ENCODE measurements at places on chromosomes 2 and 18.

DNA sequence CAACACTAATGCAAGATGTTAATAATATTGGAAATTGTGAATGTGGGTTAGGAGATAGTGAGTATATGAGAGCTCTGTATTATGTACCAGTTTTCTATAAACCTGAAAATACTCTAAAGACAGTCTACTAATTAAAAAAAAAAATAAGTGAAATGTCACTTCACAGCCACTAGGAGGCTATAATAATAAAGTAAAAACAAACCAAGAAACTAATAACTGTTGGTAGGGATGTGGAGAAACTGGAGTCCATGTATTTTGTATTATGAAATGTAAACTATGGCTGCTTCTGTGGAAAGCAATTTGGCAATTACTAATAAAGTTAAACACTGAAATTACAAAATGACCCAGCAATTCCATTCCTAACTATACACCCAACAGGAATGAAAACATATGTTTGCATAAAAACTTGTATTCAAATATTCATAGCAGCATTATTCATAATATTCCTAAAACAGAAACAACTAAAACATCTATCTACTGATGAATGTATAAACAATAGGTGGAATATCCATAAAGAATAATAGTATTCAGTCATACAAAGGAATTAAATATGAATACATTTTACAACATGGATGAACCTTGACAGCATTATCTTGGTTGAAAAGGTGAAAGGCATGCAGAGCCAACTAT, 36.2 kb downstream of the CCDC178 start:
- DNase-seq = no peak

GRCh38 chr2:106062627-106063026, 131.5 kb downstream of the UXS1 start:
- DNase-seq = no peak

- no peak for DNase-seq
Observed at GRCh38 chr2:173059971-173060461, 15.6 kb upstream of the MAP3K20 start.

DNA sequence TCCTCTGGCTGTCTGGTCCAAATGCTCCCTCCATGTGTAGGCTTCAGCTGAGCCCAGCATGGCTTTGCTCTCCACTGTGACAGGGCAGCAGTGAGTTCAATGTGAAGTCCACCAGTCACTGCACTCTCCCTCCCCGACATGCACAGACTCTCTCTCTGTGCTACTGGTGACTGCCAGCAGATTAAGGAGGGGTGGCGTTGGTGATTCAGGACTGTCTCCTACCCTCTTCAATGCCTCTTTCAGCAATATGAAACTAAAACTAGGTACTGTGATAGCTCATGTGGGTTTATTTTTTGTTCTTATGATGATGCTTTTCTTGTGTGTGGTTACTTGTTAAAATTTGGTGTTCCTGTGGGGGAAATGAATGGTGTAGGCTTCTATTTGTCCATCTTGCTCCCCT, 201.0 kb upstream of the RBMS1 start:
- DNase-seq = no peak

DNA sequence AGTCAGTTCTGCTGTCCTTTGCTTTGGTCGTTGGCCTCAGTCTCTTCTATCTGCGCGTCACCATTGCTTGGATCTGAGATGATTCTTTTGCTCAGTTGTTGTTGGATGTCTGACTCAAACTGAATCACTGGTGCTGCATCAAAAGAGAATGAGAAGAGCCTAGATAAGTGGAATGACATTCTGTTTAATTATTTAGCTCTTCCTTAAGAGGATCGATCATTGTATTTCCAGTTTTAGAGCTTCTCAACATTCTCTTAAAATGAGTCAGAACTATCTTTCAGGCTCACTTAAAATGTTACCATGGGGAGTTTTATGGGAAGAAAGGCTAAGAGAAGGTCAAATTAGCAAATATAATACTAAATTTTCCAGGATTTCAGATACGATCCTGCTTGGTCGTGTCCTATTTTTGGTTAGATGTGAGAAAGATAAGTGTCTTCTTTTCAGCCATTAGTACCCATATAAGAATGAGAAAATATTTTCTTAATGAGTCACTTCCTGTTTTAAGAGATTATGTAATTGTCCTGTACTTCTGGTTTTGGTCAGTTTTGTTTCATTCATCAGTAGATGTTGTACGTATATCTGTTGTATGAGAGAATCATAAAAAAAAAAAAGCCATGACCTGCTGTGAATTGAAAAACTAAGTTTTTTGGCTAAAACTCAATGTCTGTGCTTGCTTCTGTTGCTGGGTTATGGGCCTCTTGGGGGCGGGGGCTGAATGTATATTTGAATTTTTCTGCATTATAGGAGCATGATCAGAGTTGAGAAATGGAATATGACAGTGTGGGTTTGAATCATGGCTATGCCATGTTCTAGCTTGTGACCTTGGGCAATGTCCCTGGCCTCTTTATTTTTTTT, 31.6 kb upstream of the CASP10 start:
- DNase-seq = no peak

GRCh38 chr2:44358503-44358902, 2.8 kb downstream of the PREPL start:
- peak; percentile 75 for DNase-seq

GRCh38 chr2:9114458-9114857, 92.2 kb upstream of the ASAP2 start:
- no peak for DNase-seq

DNA sequence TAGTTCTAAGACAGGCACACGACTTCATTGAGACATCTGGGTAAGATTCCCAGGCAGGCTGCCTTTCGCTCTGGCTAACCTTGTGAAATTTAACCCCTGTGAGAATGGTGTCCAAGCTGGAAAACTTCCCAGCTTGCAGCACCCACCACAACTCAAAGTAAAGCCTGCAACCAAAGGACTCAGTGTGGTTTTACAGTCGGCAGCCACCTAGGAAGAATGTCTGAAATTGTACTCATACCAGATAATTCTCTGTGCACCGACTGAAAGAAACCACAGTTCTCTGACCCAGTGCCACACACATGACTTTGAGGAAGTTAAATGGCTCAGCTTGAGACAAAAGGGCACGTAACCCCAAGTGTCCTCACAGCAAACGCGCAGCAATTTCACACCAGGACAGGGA, 125.7 kb downstream of the RBMS1 start:
- no peak for DNase-seq

GRCh38 chr2:63643486-63643885, 54.7 kb downstream of the MDH1 start:
- no peak for DNase-seq

- DNase-seq = no peak
Observed at GRCh38 chr2:19525313-19525712, 166.9 kb upstream of the OSR1 start.

DNA sequence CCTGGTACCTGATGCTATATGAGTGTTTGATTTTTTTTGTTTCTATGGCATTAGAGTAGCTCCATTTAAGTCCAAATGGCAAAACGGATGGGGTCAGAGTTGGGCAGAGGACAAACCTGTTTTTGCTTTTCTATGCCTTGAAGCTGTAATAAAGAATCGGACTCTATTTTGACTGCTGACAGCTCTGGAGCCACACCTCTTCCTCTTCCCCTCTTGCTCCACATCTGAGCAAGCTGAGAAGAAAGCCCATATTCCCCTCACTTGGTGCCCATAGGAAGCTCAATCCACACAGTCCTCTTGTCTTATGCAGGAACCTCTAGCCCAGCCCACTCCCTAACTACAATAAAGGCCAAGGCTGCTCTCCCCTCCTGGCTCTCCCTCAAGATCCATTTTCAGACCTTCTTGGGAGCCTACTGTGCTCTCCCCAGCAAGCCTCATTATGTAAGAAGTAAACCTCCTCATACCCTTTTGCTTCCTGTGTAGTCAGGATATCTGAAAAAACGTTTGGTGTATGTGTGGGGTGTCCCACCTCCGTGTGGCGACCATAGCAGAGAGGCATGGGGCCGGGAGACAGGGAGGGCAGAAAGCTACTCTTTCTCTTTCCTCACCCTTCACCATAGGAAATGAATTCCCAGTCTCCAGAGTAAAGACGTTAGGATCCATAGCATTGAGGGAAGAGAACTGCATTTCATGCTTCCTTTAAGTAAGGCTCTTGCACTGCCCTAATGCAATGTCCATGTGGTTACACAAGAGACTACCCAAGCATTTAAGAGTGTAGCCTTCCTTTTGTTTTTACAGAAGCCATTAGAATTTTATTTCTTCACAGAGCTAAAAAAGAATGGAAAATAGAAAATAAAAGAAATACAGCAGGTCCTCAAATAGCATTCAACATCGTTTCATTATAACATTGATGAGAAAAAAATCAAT, 41.9 kb upstream of the RAPGEF4 start:
- no peak for DNase-seq

GRCh38 chr2:29368659-29369040, 253.4 kb downstream of the CLIP4 start:
- no peak for DNase-seq

DNA sequence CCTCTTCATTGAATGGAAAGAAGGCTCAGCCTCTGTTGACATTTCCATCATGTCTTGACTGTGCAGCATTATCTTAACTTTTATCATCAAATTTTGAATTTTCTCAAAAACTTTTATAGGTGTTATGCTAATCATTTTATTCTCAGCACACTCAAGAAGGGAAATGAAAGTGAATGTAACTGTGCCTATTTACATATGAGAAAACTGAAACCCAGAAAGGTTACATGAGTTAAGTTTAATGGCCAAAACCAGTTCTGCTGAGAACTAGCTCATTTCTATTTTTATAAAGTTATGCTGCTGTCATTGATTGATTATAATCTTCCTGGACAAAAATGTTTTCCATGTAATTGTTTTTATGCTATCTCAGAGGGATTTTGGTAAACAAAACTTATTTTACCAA, 618.8 kb upstream of the NRXN1 start:
- no peak for DNase-seq

DNA sequence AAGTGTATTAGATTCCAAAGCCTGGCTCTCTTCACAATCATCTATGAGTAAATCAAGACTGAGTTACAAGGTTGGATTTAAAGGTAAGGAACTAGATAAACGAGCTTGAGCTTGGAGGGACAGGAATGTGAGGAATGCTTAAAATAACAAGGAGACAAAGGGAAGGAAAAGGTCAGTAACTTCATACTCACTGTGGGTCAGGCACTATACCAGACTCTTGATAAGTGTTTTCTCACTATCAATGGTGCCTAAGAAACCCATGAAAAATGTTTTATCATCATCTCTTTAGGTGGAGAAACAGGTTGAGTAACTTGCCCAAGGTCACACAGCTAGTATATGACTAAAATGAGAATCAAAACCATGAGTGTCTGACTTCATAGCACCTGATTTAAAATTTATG, 212.1 kb downstream of the CDH2 start:
- no peak for DNase-seq

DNA sequence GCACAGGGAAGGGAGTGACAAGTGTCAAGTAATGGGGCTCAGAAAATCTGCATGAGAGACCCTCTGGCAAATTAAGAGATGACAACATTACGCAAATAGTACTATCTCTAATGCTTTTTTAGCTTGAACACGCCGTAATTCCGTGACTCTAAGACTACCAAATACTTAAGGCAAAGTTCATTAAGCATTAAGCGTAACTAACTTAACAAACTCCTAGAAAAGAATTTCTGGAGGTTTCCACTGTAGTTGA, 1.2 kb downstream of the APOB start:
- DNase-seq = no peak

GRCh38 chr2:12587729-12588522, 128.8 kb upstream of the TRIB2 start:
- no peak for DNase-seq

DNA sequence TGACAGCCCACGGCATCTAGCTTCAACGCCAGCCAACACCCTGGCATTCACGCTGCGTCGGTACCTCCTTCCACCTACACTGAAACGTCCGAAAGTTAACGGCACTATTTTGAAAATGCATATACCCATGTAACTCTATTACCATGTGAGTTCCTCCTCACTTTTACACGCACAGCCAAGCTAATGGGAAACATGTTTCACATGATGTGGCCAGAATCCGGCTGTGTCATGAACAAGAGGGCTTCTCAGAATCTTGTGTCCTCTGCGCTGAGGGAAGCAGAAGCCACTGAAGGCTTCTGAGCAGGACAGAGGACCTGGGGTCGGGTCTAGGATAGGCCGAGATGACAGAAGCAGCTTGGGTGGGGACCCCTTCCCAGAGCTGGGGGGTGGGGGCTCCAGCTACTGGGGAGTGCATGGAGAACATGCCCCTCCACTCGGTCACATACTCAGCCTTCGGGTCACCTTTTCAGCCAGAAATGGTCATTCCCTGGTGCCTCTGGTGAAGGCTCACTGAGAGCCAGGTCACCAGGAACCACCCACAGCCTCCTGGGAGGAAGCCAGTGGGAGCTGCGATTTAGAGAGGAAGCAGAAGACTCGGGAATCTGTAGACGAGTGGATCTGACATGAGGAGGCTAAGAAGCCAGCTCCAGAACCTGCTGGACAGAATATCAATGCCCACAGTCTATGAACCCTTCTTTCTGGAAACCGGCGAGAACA, 41.5 kb downstream of the HDAC4 start:
- no peak for DNase-seq

- no peak for DNase-seq
Observed at GRCh38 chr2:24403832-24404212, 43.5 kb upstream of the ITSN2 start.

GRCh38 chr2:63614448-63614968, 25.7 kb downstream of the MDH1 start:
- DNase-seq = no peak

DNA sequence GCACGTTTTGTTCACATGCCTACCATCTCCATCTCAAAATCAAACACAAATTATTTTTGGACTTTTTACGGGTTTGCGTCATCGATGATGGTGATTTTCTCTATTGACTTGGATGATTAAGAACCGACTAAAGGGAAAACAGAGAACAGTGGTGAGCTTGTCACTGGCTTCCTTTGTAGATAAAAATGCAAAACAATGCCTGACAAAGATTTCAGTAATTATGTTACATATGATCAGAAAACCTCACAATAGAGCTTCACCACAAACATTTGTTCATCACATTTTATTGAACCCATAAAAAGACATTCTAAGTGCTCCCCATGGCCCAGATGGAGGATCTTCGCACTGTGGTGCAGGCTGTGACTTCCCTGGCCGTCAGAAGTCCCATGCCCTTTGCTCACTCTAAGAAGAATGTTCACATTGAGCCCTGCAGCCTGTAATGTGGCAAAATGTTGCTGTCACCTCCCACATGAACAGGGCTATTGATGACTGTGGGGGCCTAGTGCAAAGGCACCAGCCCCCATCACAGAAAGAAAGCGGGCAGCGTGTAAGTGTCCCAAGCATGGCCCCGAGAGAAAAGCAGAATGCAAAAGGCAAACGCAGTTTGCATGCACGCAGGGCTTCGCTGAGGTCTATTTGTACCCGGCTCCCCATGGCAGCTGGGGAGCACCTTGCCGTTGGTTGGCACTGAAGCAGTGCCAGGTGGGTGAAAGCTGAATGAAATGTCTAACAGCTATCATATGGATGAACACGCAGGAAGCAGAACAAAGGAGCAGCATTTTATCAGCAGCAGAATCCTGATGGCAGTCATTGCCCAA, 60.6 kb downstream of the BCL2 start:
- DNase-seq = no peak

- no peak for DNase-seq
Observed at GRCh38 chr2:125979886-125980285, 676.1 kb upstream of the GYPC start.

All from NCI-H1417 treated with DMSO at 0.1 percent for 48 hours (cell line).